AG10803 (cell line): ENCODE measurements at places on chromosomes 6 and 20.

GRCh38 chr6:135036731-135037420, 17.7 kb downstream of the HBS1L start:
- DNase-seq: no peak

- no peak for DNase-seq
Measured at GRCh38 chr20:38658879-38659596, 57.4 kb downstream of the ARHGAP40 start.

DNA sequence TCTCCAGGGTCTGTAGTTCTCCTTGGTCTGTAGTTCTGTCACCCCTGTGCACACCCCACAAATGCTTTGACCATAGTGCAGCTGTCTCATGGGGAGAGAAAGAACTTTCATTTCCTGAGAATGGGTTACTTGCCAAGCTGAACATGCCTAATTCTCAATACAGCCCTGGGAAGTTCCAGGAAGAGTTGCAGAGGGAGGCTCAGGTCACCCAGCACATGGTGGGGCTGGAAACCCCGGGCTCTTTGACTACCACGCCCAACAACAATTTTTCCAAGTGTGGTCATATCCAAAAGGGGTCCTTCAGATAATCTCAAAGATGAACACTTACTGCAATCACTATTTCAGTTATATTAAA, 2.2 kb upstream of the PTPRA start:
- peak; percentile 32 for DNase-seq

GRCh38 chr20:9739991-9740390, 98.9 kb downstream of the PAK5 start:
- DNase-seq: no peak

GRCh38 chr6:167356874-167357273, 32.0 kb downstream of the TTLL2 start:
- no peak for DNase-seq

- no peak for DNase-seq
Measured at GRCh38 chr6:154320181-154320580, 36.4 kb downstream of the IPCEF1 start.
